ENCODE measurements at places on chromosomes 2 and 18. TPM values are rescaled to one million over a fixed set of nuclear protein-coding genes. Genes with fewer than 3 reads are reported as not detected.

GRCh38 chr2:85089585-85089984 lies 43.6 kb upstream of the TCF7L1 start:
- no peak for DNase-seq

DNA sequence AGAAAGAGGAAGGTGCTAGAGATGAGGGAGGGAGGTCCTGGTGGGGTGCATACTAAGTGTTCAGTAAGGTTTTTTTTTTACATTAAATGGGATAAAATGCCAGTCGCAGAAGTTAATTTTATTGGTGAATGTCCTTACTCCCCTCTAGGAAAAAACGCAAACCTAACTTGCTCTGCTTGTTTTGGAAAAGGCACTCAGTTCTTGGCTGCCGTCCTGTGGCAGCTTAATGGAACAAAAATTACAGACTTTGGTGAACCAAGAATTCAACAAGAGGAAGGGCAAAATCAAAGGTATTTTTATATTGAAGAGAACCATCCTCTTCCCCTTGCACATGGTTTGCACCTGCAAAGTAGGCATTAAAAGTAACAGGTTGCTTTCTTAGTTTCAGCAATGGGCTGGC lies 12.7 kb upstream of the IL18R1 start:
- DNase-seq, result peak; percentile 24

- no peak for DNase-seq
Measured at GRCh38 chr2:239905306-239905705, 119.8 kb downstream of the NDUFA10 start.

GRCh38 chr2:112121682-112122254 lies 16.4 kb upstream of the FBLN7 start:
- DNase-seq, result peak; percentile 57

CHRNA1 gene
- total RNA-seq, result 0.32 TPM
